Activated naive CD4-positive, alpha-beta T cell (primary cell): ENCODE measurements at places on chromosomes 7 and 10.

DNA sequence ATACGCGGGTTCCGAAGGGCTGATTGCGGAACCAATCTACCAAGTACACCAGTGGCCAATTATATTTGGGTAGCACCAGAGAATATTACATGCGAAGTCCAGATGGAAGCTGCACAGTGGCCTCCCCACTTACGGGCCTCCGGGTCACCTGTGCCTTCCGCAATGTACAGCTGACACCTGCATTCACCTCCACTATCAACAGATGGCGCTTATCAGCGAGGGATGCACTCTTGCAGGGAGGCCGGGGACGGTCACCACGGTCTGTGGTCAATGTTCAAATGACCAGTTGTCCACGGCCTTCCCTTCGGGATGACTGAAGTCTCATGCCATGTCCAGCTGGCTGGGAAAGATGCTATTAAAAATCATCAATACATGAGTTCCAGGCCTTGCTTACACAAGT lies 47.6 kb downstream of the SLIT1 start:
- DNase-seq: no peak

DNA sequence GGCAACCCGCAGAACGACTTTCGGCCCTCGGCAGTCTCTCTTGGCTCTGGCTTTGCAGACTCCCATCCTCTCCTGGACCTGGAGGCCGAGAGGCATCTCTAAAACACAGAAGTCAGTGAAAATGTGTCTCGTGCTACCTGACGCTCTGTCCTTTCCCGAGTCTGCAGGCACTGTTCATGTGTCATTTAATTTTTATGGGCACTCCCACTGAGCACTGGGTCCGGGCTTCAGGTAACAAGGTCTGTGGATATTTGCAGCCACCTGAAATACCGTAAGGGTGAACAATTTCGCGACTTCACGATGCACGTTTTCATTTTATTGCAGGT lies 96.8 kb downstream of the GLRX3 start:
- no peak for DNase-seq

- no peak for DNase-seq
These were observed 115.8 kb downstream of the HTR7 start for GRCh38 chr10:90741926-90742565.

- no peak for DNase-seq
These were observed 127.0 kb downstream of the LYZL1 start for GRCh38 chr10:29415876-29416275.

DNA sequence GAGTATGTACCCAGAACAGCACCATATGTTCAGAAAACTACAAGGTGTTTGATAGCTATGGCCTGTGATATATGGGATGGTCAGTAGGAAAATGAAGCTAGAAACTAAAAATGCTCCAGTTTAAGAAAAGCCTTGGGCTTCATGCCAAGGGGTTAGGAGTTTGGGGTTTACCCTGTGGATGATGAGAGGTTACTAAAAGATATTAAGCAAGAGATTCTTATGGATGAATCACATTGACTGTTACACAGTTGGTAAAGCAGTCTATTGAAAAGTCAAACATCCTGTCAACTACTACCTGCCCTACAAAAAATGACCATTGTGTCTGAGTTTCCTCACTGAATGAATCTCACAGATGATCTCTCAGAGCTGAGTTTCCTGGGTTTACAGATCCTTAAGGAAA lies 166.2 kb upstream of the INHBA start:
- DNase-seq: no peak

- no peak for DNase-seq
These were observed 45.2 kb downstream of the TBXAS1 start for GRCh38 chr7:139874302-139874629.

- DNase-seq: no peak
These were observed 5.8 kb upstream of the CYP2C18 start for GRCh38 chr10:94677691-94678090.

- no peak for DNase-seq
These were observed 3.6 kb upstream of the RARRES2 start for GRCh38 chr7:150345012-150345411.

- no peak for DNase-seq
These were observed 29.0 kb downstream of the ATOH7 start for GRCh38 chr10:68202960-68203353.

GRCh38 chr7:2016761-2017480 lies 215.8 kb downstream of the MAD1L1 start:
- no peak for DNase-seq

GRCh38 chr10:3222626-3223025 lies 50.0 kb upstream of the PITRM1 start:
- DNase-seq: no peak

DNA sequence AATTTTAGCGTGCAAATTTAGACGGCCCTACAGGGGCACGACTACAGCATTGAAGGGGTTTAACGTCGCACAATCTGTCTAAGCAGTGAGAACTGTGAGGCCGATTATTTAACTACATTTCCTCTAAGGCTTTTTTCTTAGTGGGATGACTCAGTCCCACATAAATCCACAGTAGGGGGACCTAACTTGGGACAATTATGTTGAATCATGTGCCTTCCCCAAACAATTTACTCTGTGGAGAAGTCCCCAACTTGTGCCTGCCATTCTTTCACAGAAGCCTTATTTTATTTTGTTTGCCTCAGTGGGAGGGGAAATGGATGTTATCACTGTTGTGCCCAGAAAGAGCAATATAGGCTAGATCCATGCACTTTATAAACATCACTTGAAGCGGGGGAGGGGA lies 80.3 kb upstream of the CDCA7L start:
- no peak for DNase-seq

DNA sequence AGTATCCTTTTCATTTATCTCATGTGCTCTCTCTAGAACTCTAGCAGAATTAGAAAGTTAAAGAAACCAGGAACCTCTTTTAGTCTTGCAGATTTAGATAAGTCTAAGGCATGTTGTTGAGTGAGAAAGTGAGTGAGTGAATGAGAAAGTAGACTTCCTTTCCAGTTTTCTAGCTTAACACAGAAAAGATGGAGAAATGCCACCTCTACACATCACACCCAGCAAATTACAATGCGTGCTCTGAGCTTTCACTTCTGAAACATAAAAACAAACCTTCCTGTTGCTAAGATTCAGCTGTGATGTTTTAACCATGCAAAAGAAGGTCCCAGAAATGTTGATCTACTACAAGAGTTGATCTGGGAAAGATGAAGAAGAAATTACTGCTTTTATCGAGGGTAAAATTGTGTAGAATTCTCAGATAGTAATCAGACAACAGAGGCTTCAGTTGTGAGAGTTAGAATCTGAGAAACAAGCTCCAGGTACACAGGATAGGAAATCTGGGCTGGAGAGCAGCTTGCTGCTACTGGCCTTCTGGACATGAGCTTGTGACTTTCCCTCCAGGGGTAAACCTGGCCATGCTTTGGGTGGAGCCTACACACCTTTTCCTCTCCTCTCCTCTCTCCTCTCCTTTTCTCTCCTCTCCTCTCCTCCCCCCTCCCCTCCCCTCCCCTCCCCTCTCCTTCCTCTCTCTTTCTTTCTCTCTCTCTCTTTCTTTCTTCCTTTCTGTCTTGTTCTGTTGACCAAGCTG lies 4.6 kb downstream of the CYP3A5 start:
- DNase-seq: no peak

DNA sequence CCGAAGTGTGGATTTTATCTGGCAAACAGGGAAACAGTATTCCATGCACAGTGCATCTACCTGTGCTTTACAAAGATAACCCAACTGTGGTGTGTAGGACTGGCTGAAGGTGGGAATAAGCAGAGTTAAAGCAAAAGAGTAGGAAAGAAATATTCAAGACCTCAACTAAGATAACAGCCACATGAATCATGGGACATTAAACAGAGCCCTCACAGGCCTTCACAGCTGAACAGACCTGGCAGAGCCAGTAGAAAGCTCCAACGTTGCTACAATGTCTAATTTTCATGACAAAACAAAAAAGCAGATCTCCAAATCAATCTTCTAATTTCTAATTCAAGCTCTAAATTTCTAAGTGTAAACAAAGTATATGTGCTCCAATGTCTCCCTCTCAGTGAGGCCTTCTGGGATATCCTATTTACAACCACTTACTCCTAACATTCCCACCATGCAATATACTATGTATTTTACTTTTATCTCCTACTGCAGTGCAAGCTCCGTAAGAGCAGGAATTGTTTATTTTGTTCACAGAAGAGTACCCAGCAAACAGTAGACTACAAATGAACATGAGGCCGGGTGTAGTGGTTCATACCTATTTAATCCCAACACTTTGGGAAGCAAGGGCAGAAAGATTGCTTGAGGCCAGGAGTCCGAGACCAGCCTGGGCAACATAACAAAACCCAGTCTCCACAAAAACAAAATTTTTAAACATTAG lies 63.5 kb downstream of the UBE2H start:
- no peak for DNase-seq

DNA sequence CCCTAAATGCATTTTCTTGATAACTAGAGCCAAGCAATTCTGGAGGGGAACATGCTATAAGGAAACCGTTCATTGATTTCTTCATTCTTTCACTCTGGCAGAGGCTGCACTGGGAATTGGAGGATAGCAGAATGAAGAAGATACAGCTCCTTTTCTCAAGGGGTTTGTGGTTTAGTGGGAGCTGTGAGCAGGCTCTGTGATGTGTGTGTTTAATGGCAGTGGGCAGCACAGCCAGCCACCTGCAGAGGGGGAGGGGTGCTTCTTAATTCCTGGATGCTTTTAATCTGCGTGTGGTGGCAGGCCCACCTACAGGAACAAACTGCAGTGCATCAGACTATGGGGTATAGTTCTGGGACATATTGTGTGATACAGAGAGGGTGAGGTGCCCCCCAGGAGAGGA lies 31.9 kb downstream of the RPS24 start:
- DNase-seq: no peak

GRCh38 chr10:102492983-102493382 lies 9.5 kb downstream of the ACTR1A start:
- DNase-seq: no peak

DNA sequence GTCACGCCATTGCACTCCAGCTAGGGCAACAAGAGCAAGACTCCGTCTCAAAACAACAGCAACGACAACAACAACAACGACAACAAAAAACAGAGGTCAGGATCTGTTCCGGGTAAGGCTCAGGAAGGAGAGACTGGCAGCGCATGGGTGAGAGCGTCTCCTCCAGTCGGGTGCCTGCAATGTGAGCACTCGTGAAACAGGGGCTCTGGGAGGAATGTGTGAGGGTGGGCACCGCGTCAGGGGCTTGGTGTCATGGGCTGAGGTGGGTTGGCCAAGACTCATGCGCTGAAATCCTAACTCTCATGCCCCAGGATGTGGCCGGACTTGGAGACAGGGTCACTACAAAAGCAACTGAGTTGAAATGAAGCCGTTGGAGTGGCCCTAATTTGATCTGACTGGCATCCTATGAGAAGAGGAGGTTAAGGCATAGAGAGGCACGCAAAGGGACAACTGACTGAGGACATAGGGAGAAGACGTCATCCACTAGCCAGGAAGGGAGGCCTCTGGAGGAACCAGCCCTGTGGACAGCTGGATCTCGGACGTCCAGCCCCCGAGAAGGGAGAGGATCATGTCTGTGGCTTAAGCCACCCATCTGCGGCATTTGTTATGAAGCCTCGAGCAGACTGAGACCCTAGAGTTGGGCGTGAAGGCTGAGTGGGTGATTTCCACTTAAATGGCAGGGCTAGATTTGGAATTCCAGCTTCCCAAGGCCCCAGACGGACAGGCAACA lies 241.5 kb upstream of the PITRM1 start:
- DNase-seq: no peak

- DNase-seq: no peak
These were observed at the start of gene ARHGAP22 for GRCh38 chr10:48604991-48605508. ARHGAP22 (minus strand) TSS chr10:48605073; CDS start chr10:48604796, 277 bp downstream.

DNA sequence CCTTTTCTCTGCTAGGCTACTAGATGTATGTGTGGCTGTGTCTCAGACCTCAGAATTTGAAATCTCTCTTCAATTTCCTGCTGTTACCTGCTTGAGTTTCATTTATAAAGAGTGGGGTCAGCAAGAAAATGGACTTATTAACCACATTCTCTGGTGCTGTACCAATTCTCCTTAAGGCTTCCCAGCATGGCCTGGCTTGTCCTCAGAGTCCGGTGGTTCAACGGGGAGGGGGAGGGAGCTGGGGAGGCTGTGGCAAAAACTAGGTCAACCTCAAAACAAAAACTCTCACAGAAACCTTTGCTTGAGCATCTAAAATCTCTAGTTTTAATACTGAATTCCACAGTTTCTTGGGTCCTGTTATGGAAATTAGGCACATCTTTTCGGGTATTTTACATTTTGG lies 389.1 kb upstream of the COBL start:
- DNase-seq: no peak

DNA sequence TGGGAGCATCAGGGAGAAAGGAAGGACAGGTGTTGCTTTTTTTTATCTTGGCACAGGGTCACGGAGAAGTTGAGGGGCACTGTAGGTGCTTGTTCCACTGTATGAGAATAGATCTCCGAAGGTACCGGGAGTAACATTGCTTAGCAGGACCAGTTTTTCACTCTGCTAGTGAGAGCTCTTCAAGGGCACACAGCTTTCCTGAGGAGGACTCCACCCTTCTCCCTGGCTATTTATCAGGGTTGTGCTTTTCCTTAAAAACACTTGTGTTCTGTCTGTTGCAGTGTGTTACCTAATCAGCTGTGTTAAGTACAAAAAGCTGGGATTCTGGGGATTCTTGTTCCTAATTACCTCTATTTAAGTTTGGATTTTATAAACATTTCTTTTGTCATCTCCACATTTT lies 160.5 kb downstream of the SND1 start:
- no peak for DNase-seq

- no peak for DNase-seq
These were observed 71.0 kb downstream of the NRP1 start for GRCh38 chr10:33263453-33263852.

GRCh38 chr10:33334805-33335550 lies 511 bp upstream of the NRP1 start:
- DNase-seq: no peak

GRCh38 chr7:95395755-95396135 lies 430 bp downstream of the PON3 start:
- DNase-seq: no peak

DNA sequence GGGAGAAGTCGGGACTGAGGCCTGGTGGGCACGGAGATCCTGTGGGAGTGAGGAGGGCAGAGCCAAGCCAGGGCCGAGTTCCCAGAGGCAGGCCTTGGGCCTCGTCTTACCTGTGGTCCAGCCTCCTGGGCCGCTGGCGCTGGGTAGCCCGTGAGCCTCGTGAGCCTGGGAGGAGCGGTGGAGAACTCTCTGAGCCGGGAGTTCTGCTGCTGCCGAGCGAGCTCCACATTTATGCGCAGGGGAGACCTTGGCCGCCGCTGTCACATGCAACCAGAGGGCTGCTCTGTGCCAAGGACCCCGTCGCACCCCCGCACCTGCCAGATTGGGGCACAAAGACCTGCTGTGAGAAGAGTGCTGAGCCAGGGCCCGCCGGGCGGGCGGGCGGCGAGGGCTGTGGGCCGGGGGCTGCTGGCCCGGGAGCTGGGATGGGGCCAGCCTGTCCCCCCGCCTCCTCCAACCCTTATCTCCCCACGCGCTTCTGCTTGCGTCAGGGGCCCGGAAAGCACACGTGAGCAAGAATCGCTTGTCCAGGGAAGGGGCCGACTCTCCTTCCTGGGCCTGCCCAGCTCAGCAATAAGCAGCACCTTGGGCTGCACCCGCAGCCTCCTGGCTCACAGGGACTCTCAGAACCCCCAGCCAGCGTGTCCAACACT lies 10.2 kb downstream of the VENTX start:
- no peak for DNase-seq

GRCh38 chr7:33841031-33841430 lies 64.3 kb upstream of the BMPER start:
- DNase-seq: no peak
